ENCODE measurements at places on chromosomes 2 and 18.

DNA sequence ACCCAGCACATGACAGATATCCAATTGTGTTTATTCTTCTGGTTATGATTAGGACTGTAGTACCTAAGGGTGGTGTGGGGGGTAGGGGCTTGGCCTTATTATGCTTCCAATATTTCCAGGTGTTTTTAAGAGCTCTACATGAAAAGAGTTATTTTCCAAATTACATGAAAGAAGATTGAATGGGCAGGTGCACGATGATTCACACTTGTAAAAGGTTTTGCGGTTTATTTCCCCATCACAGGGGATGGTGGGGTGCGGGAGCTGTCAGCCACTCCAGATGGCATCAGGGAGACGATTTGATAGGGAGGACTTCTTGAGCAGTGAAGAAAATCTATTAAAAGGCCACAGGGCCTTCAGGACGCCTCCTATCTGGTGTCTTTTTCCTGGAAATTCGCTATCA, 15.1 kb upstream of the CCBE1 start:
- no peak for DNase-seq

DNA sequence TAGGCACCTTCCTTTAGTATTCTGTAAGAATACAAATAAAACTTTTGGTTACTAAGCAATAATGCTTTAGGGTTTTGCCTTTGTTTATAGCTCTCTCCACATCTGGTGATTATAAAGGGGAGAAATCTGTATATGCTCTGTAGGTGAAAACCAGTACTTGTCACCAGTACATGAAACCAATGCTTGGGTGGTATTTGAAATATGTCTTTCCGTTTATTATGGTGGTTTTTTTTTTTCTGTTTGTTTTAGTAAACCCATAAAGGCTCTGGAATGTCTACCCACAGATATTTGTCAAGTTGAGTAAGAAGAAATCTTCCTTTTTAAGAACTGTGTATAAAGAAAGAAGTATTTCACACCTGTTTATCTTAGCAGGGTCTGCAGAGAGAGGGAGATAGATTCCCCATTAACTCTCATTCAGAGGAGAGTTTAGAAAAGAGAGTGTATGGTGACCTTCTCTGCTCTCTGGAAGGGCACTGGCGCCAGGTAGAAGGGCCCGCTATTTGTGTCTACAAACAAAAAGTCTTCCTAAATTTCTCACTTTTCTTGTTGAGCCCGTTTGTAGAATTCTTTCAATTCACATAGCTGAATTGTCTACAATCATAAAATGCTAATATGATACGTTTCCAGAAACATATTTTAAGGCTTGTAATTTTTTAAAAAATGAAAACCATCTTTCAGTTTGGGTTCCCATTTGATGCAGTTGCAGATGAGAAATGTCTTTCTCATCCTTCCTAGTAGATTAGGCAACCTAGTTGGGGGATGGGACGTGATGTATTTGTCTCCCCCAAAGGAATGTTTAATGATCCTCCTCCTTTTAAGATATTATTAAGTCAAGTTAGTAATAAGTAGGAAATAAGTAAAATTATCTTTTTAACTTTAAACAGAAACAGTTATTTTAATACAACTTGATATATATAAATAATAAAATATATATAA, 33.9 kb downstream of the MAP3K20 start:
- peak; percentile 65 for DNase-seq

- no peak for DNase-seq
Observed at GRCh38 chr2:100643906-100644501, 81.2 kb downstream of the PDCL3 start.

DNA sequence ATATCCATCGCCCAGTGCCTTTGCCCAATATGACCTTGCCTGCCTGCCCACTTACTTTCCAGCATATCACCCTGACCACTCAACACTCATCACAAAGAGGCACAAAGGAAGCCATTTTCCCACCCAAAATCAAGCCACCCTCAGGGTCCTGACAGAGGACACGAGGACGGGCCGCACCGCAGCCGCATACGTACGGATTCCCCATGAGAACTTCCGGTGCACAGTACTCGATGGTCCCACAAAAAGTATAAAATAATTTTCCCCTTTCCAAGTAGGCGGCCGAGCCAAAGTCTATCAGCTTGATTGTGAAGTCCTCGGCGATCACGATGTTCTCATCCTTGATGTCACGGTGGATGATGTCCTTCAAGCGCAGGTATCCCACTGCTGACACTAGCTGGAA, 10.0 kb upstream of the MTERF4 start:
- DNase-seq, result no peak

- peak; percentile 44 for DNase-seq
Observed at GRCh38 chr2:20422402-20423271, 24.2 kb upstream of the RHOB start.

- DNase-seq, result peak; percentile 18
Observed at GRCh38 chr18:64202863-64203262, 54.0 kb upstream of the LINC00305 start.

All from fibroblast of pulmonary artery (primary cell).